Head of caudate nucleus (tissue), 42 donors: ENCODE measurements at places on chromosomes 1 and 21.

GRCh38 chr1:52628614-52629324 lies 4.2 kb upstream of the SHISAL2A start:
- no peak for DNase-seq

DNA sequence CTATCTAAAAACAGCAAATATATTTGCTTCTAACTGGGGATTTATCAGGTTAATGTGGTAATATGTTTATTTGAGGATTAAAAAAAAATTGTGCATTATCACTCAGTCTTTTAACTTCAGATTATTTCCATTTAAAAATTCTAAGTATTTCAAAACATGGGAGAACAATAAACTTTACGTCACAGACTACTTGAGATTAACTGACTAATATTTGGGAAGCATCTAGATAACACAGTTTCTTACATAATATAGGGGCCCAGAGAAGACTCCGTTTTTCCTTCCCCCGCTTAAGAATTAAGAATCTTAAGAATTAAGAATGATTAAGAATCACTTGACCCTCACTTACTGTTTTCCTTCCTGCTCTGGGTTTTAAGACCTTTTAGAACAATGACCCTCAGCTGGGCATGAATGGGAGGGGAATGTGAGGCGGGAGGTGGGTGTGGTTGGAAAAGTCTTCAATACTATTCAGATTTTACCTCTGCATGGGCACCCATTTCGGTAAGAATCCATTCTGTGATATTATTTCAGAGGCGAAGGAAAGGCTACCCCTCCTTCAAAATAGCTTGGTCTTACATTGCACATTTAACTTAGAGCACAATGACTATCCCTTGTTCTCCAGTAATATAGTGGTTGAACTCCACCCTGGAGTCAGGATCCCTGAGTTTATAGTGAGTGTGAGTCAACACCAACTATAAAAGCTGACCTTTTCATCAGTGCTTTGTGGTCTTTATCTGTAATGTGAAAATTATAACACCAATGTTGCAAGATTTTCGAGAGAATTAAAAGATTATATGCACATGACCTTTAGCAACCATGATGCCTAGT lies 821.3 kb downstream of the USP25 start:
- DNase-seq: no peak

GRCh38 chr1:152044386-152044785 lies 7.6 kb upstream of the S100A11 start:
- DNase-seq: no peak

DNA sequence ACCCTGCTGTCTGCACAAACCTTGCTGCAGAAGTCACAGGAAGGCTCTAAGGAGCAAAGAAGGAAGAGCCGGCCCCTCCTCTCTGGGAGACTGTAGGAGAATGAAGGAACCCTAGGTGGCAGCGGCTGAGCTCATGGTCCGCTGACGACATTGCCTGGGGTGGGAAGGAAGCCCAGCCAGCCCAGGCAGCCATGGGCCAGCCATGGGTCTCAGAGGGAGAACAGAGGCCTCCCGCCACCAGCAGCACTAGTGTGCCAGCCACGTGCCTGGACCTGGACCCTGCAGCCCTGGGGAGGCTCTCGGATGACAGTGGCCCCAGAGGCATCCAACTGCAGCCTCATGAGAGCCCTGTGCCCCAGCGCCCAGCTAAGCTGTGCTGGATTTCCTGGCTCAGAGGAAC lies 49.2 kb upstream of the POFUT2 start:
- DNase-seq: no peak

- DNase-seq: no peak
Measured at GRCh38 chr1:162726555-162726954, 63.9 kb upstream of the HSD17B7 start.

DNA sequence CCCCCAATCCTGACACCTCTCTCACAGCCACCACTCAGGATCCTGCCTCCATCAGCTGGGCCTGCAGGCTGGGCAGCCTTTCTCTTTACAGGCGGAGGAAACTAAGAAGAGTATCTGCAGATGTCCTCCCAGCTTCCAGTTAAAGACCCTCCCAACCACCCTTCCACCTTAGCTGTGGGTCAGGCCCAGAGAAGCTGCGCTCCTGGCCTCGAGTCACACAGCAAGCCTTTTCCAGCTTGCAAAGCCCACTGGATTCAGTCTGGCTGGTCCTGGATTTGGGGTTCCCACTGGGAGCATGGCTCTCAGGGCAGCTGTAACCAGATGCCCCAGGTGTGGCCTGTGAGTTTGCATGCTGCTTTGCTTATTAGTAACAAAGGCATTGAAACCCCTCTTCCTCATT lies 19.9 kb downstream of the KCNQ4 start:
- no peak for DNase-seq

- no peak for DNase-seq
Measured at GRCh38 chr1:21256776-21257175, 33.5 kb downstream of the ECE1 start.

- peak; percentile 23 for DNase-seq
Measured at GRCh38 chr1:20058531-20058930, 11.5 kb upstream of the PLA2G5 start.

GRCh38 chr1:173112129-173112528 lies 61.4 kb upstream of the TNFSF18 start:
- DNase-seq: no peak

DNA sequence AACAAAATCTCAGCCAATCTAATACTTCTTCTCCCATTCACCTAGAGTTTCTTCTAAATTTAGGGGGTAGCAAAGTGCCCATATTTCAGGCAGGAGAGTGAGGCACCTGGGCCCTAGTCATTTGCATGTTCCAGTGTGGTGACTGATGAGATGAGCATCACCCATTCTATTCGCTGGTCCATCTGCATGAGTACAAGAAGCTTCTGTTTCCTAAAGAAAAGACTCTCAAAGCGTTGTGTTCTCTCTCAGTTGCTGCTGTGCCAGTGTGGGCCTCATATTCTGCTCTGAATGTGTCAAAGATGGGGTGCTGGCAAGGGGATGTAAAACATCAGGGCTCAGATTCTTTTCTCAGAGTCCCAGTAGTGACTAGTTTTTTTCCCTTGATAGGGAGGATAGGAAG lies 16.1 kb upstream of the DPYD start:
- DNase-seq: peak; percentile 67

- DNase-seq: no peak
Measured at GRCh38 chr1:209645574-209646452, 6.4 kb downstream of the LAMB3 start.

- DNase-seq: no peak
Measured at GRCh38 chr1:16235944-16236510, 956 bp downstream of the CPLANE2 start.

GRCh38 chr1:212556822-212557549 lies 51.6 kb upstream of the ATF3 start:
- DNase-seq: no peak

DNA sequence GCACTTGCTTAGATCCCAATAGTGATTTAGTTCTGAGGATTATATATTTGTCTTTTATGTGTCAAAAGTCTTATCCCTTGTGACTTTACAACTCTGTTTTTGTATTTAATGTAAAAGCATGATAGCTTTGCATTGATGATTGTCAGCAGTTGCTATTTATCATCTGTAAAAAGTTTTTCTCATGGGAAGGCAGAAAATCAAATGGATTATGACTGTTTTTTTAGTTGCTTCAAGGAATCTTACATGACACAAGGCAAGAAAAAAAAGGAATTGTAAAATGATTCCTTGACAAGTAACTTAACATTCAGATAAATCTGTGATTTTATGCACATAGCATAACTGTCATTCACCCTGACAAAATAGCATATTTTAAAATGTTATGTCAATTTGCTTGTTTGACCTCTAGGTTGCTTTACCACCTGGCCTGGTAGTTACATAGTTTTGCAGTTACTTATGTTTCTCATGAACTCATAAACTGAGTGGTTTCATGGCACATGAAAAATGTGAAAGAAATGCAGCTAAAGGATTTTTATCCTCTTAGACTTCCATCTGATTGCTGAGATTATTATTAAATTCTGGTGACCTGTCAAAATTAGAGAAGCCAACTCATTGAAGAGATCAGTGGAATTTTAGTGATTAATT lies 622.6 kb downstream of the ADGRL2 start:
- no peak for DNase-seq

DNA sequence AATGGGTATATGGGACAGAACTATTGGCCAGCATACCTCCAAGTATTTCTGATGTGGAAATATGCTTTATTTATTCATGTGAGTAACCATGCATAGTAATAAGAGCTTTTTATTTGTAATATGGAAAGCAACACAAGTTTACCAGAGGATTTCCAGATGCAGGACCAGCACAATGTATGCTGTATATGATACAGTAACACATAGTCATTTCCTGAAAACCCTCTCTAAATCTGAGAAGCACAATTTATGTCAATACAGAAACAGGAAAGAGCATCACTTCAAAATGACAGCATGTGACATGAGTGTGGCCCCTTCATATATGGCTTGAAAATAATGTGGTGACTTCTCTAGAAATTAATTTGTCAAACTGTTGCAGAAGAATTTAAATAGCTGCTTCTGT lies 1134.7 kb upstream of the ADGRL2 start:
- DNase-seq: no peak

DNA sequence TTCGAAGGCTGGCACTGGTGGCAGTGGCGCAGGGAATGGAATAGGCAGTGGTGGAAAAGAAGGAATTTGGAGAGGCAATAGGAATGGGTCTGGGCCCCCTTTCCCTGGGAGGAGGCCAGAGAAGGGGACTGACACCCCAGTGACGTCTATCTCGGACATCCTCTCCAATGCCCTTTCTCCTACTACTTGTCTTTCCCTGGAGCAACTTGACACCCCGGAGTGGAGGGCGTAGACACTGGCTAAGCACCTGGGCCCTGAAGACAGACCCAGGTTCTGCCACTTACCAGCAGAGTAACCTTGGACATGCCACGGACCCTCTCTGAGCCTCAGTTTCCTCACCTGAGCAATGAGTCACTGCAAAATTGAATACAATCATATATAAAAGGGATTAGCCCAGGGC lies 86.8 kb downstream of the CAMK2N1 start:
- no peak for DNase-seq

GRCh38 chr1:118926261-118926660 lies 61.9 kb downstream of the TBX15 start:
- DNase-seq: no peak

DNA sequence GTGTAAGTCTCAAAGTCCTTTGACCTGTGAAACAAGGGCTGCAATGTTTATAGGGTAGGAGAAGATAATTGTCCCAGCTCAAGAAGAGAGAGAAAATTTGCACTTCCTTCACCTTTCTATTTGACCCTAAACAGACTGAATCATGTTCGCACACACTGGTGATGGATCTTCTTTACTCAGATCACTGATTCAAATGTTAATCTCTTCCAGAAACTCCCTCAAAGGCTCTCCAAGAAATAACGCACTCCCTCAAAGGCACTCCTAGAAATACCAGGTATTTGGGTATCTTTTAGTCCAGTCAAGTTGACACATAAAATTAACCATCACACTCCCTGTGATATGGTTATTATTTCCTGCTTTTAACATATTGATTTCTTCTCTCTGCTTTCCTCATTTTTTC lies 30.5 kb upstream of the PTGS2 start:
- DNase-seq: no peak

GRCh38 chr1:162389021-162389818 lies 7.7 kb downstream of the C1orf226 start:
- no peak for DNase-seq

GRCh38 chr1:8687538-8687937 lies 129.9 kb downstream of the RERE start:
- no peak for DNase-seq

GRCh38 chr1:167462341-167462740 lies 56.0 kb downstream of the CD247 start:
- DNase-seq: no peak

DNA sequence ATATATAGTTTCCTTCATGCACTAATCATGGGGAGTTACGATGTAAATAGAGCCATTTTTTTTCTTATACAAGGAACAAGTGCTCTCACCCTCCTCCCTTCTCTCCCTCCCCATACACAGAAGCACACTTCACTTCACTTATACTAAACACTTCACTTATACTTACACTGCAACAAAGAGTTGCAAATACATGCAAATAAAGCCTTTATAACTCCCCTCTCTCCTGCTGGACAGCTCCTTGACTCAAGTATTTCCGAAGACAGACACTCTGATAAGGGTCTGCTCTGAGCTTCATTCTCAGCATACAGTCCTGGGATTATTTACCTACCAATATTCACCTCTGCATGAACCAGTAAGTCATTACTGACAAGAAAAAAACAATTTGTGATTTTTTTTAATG lies 35.6 kb upstream of the ERG start:
- no peak for DNase-seq

- no peak for DNase-seq
Measured at GRCh38 chr1:111792249-111792648, 36.5 kb downstream of the DDX20 start.

DNA sequence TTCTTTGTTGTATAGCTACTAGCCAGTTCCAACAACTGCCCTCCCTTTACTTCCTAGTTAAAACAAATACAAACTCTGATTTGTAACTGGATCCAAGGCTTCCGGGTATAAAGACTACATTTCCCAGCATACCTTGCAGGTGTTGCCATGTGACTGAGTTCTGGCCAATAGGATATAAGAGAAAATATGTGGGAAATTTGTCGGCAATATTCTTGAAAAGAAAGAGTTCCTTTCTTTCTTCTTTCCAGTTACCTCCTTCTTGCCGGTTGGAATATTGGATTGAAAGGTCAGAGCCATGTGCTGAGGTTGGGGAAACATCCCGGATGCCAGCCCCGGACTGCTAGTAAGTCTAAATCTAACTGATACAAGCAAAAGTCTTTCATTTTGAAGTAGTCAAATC lies 23.0 kb upstream of the ZBTB40 start:
- DNase-seq: no peak

- no peak for DNase-seq
Measured at GRCh38 chr1:115781343-115781742, 12.8 kb upstream of the CASQ2 start.

- no peak for DNase-seq
Measured at GRCh38 chr1:1361982-1362423, 3.6 kb upstream of the MXRA8 start.

GRCh38 chr1:61670445-61670844 lies 54.5 kb downstream of the TM2D1 start:
- DNase-seq: no peak

DNA sequence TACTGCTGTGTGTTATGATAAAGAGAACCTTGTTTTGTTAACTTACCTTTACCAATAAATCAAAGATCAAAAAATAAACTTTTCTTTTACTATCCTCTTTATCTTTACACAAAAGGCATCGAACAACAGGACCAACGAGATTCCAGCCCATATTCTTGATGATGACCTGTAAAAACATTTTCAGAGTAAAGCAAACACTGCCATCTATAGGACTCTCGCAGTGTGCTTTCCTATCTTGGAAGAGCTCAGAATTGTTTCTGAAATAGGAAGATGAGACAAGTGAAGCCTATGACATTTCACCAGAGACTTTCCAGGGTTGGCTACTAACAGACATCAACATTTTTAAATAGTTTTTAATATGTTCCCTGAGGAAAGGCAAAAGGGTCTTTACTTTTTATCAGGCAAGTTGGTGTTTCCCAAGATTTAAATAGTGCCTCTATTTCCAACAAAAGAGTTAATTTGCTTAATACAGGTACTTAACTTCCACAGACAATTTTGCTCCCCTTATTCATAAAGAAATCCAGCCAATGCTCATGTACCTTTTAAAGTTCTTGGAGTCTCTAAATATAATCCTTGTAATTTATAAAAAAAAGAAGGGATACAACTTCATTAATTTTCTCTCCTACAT lies 7.3 kb downstream of the GLMN start:
- DNase-seq: no peak

- peak; percentile 3 for DNase-seq
Measured at GRCh38 chr1:201710632-201711597, 118.0 kb upstream of the IPO9 start.

- DNase-seq: no peak
Measured at GRCh38 chr1:226827458-226827857, 43.0 kb upstream of the PSEN2 start.
